ENCODE measurements at places on chromosomes 6 and 20.

DNA sequence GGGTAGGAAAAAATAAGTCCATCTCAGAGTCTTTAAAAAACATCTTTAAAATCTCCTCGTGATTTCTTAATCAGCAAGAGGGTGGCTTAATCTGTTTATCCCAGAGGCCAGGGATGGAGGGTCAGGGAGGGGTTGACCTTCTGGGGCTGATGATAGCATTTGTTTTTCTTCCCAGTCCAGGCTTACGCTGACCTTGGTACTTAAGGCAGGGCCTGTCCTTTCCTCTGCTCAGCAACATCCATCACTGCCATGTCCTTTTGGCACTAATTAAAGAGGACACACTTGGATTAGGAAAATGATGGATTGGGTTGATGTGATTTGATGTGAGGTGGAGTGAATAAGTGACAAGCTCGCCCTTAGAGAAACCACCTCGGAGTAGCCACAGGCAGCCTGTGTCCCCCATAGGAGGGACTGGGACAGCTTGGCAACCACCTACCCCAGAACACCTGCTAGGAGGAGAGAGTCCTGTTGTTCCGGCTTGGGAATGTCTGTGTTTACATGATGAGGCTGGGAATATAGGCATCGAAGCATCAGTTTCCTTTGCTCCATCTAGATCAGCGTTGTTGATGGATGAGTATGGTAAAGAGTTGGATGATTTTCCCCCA is 44.2 kb downstream of the PHACTR3 start:
- DNase-seq, result no peak

- DNase-seq, result no peak
Observed at GRCh38 chr20:17825252-17825959, 125.6 kb downstream of the BANF2 start.

DNA sequence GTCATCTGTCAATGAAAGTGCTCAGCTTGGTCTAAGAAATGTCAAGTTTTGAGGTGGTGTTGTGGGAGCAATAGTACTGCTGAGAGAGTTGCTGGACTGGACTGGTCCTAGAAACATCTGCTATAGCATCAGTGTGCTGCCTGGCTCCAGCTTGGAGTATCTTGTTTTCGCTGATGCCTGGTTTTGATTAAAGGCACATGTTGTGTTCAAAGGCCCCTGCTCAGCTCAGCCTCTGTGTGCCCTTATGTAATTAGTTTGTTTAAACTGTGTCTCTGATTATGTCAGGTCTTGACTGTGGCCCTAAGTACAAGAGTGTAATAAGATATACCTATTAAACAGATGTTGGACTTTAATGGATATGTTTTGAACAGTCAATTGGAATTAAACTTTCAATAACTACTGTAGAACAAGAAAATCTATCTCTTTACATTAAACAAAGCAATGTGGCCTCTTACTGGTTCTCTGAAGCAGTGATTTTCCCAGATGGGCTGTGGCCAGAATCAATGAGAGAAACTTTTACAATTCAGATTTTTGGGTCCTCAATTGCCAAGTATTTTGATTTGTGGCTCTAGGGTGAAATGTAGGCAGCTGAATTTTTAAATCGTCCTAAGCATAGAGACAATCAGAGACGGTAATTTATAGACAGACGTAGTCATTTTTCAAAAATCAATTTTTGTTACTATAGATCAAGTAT is 668.2 kb downstream of the DHX35 start:
- DNase-seq, result no peak

DNA sequence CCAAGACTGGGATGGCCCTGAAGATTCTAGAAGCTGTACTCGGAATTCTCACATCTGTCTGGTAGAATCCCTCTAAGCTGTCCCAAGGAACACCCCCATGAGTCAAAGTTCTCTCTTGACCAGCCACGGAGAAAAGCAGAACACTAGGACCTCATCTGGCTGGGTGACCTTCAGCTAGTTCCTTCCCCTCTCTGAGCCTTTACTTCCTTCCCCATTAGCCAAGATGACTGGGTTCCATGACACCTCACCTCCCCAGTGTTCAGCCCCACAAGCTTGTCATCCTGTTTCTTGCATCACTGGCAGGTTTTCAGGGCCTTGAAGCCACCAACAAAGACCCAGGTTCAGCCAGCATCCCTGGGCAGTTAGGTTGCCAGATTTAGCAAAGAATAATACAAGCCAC is 47.8 kb downstream of the MAFB start:
- DNase-seq, result no peak

DNA sequence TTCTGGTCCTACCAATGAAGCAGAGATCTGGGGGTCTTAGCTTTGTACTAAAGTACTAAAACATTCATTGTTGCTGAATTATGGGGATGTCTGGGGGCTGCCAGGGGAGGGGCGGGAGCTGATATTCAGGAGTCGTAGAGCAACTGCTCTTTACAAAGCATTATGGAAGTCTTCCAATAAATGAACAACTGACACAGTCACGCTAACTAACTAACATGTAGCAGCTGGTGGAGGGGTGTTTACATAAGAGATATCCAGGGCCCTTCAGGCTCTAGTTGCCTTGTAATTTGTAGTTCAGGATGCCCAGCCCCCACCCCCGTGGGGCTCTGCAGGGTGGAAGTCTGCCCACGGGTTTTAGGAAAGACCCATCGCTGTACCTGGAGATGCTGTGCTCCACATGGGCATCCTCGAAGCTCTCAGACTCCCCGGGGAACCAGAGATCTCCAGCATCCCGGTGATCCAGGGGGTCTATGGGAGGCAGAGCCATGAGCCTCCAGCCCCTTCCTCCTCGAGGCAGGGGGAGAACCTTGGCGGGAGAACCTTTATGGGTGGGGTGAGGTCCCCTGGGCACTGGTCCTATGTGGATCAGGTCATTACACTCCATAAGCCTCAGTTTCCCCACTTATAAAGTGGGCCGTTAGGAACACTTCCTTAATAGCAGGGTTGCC is 3.4 kb downstream of the TREM2 start:
- DNase-seq, result no peak

- no peak for DNase-seq
Observed at GRCh38 chr20:57156011-57156729, 110.3 kb downstream of the BMP7 start.

GRCh38 chr6:40962241-40962640 is 76.8 kb downstream of the UNC5CL start:
- peak; percentile 37 for DNase-seq

DNA sequence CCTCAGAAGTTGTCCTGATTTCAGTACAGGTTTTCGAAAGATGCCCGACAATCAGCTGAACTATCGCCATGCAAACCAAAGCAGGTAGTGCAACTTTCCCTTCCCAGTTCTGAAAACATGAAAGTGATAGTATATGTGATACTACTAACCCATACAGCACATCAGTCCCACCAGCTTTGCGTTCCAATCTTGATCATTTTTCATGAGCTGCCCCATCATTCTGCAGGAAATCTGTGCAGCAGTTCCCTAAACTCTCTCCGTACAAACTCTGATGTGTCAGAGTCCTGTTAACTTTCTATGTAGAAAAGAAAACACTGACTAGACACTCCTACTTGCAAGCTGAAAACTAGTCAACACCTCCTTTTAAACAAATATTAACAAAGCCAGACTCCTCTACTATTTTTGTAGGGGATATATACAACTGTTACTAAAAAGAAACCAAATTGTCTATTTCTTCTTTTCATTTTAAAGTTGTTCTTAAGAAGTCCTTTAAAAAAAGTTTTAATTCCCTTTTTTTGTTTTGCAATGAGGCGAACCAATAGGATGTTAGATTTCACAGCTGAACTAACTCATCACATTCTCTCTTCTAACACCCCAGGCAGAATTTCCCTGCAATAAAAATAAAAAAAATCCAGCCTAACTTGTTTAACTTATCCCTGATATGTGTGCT is 99.6 kb upstream of the DST start:
- peak; percentile 18 for DNase-seq

- no peak for DNase-seq
Observed at GRCh38 chr6:137025786-137026730, 18.7 kb downstream of the IL20RA start.

DNA sequence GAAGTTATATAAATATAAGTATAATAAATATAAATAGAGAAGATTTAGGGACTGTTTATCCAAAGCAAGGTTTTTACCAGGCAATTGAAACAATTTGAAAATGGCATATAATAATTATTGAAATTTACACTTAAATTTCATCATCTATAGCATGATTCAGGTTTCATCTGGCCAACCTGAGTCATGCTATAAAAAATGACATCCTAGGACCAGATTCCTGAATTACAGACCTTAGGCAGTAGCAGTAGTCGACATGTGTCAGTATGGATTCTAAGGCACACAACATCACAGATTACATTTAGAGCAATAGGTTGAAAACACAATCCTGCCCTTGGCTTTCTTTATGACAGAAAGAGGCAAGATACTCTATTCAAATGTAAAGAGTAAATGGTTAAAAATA is 592.3 kb downstream of the PHF3 start:
- DNase-seq, result no peak

- DNase-seq, result peak; percentile 85
Observed at GRCh38 chr20:57620274-57620990, at the start of gene ZBP1. ZBP1 (minus strand) TSS chr20:57620426; CDS start chr20:57620295, 131 bp downstream.

DNA sequence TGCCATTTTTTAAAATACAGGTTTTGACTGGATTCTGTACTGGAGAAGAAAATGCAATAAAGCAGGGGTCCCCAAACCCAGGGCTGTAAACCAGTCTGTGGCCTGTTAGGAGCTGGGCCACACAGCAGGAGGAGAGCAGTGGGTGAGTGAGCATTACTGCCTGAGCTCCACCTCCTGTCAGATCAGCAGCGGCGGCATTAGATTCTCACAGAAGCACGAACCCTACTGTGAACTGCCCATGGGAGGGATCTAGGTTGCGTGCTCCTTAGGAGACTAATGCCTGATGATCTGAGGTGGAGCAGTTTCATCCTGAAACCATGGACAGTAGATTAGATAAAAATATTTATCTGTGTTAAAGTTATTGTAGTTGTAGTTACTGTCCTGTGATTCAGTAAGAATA is 21.1 kb upstream of the FBXO9 start:
- no peak for DNase-seq

- DNase-seq, result no peak
Observed at GRCh38 chr6:12228447-12229146, 61.6 kb upstream of the EDN1 start.

GRCh38 chr6:162315291-162315690 is 412.3 kb downstream of the PRKN start:
- no peak for DNase-seq

GRCh38 chr6:31081872-31082271 is 30.5 kb downstream of the C6orf15 start:
- no peak for DNase-seq

- no peak for DNase-seq
Observed at GRCh38 chr20:48352042-48352441, 475.8 kb downstream of the PREX1 start.

DNA sequence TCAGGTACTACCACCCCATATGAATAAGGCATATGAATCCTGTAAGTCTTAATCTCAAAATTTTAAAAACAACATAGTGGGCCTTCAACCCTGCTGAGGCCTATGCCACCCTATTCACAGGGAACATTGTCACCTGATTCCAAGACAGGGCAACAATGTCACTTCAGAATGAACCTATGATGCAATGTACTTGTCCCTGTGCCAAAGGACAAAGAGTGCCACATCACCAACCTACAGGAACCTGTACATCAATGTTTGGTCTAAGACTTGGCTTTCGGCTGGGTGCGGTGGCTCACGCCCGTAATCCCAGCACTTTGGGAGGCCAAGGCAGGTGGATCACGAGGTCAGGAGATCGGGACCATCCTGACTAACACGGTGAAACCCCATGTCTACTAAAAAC is 318.5 kb upstream of the JARID2 start:
- no peak for DNase-seq

GRCh38 chr6:157314705-157315321 is 8.5 kb downstream of the TMEM242 start:
- peak; percentile 70 for DNase-seq

DNA sequence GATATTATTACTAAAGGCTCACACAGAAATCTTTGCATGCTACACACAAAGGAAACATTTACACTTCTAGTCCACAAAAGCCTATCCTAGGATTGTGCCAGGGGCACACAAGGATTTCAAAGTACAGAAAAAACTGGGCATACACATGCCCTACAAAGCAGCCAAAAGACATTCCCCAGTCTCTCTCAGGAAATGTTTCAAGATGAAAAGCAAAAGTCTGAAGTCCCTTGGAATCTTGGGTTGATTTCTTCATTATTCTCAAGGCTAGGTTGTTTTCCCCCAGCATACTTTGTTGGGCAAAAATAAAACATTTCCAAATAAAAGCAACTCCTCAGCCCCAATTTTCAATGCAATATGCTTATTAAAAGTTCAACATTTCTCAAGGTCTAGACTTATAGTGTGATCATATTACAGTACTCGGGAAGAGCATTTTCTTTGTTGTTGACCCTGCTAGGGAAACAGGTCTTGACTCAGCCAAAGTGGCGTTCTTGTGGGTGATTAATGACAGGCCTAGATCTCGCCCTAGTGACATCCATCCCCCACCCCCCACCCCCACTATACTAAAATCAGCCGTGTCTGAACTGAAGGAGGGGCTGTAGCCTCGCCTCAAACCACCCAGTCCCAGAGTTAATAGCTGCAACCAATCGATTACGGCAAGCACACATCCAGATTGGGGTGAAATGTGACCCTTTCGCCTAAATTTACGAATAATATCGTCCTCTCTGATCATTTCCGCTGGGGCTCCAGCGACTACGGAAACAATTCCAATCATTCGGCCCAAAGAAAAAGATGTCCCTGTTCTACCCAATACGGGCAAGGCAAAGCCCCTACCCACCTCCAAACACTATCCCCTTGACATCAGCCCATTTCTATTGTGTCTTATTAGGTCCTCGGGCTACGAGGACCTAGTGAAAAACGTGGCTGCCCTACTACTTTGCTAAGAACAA is 1.4 kb downstream of the AKIRIN2 start:
- DNase-seq, result peak; percentile 54

GRCh38 chr6:43687437-43688347 is at the start of gene MRPS18A:
MRPS18A (minus strand) TSS chr6:43687791; CDS start chr6:43687779, 12 bp downstream.
- peak; percentile 90 for DNase-seq

DNA sequence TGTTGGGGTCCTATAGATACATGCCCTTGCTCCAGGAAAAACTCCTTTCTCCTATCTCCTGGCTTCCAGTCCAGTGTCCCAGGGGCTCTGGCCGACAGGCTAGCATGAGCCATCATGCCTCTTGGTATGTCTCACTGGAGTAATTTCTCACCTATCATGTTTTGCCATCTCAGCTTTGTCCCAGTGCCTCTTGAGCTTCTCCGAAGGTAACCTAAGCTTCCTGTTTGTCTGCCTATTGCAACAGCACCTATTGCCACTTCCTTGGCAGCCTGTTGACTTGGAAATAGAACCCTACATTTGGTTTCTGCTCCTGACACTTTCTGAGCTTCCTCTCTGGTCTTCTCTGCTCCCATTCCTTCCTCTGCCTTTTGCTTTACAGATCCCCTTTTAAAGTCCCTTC is 197.7 kb downstream of the KCNQ5 start:
- no peak for DNase-seq

- DNase-seq, result no peak
Observed at GRCh38 chr6:21844120-21844917, 250.8 kb downstream of the SOX4 start.

GRCh38 chr20:21241406-21241805 is 61.7 kb upstream of the XRN2 start:
- no peak for DNase-seq

DNA sequence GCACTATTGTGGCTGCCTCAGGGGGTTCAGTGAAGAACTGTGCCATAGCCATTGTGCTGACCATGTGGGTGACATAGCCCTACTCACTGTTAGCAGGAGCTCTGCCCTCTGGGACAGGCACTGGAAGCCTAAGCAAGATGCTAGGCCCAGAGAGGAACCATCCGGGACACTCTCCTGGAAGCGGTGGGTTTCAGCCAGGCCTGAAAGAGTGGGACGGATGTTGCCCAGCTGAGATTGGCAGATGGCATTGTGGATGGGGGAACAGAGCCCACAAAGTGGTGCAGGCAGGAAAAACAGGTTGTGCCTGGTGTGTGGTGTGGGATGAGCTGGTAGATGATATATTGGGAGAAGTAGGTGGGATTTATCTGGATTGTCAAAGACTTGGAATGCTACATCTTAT is 40.1 kb downstream of the DLGAP4 start:
- no peak for DNase-seq

Measured in GM10248 (cell line).